Endothelial cell (in vitro differentiated cells): ENCODE measurements at places on chromosomes 7 and 10.

DNA sequence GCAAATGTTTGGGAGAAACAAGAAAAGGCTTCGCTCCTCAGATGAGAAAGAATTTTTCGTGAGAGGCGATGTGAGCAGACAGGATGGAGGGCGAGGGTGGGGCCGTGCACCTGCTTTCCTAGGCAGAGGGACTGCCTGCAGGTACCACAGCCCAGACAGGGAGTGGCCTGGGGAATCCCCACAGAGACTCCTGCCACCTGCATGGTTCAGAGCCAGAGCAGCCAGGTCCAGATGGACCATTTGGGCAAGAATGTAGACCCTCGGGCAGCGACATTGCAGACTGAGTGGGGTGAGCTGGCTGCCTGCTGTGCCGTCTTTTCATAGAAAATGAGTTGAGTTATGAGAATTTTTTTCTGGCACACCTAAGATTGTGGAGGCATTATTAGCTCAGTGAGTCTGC is 216.8 kb downstream of the SNX10 start:
- no peak for DNase-seq

DNA sequence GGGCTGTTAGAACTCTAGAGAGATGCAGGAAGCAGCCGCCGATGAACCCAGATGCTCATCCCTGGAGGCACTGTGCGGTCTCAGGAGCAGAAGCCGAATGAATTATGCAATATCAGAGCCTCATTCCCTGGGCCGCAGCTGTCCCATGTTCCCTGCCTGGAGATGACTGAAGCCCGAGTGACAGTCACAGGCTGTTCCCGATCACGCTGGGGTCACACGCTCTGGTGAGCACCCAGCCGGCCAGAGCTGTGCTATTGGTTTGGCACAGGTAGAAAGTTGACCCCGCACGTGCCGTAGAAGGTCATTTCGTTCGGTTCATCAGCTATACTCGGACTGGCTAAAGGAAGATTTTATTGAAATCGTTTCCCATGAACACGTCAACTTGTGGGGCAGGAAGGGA is 140.5 kb upstream of the SH2B2 start:
- no peak for DNase-seq

- peak; percentile 27 for DNase-seq
These were observed 88.5 kb upstream of the ATP6V0A4 start for GRCh38 chr7:138886501-138886917.

DNA sequence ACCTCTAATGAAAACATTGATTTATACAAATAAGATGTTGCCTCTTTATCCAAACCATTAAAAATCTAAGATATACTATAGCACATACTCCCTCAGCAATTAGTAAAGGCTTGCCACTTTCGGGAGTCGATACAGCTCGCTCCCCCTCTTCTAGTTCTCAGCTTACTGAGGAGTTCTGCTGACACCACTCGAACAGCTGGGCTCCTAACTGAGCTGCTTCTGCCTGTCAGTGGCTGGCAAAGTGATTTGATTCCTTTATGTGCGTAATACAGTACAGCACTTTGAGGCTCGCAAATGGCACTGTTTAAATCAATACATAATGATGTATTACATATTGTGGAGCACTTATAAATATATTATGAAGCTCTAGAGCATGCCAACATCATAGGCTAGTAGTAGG is 241.8 kb downstream of the CREB5 start:
- DNase-seq: no peak

- DNase-seq: no peak
These were observed 28.9 kb downstream of the MAD1L1 start for GRCh38 chr7:2203766-2204300.

DNA sequence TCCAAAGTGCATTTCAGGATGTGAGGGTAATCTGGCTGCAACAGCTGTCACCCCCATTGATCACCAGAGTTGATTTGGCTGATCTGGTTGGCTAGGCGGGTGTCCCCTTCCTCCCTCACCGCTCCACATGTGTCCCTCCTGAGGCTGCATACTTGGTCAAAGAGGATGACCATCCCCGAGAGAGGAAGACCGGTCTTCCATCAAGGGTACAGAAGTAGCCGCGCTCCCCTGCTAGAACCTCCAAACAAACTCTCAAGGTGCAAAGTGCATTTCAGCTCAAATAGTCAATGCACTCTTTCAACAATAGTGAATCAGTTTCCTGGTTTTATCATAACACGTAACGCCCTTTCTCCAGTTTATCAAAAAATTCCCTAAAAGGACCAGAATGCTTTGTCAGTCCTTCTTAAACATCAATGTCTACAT is 44.6 kb downstream of the CARD11 start:
- DNase-seq: no peak

GRCh38 chr7:39360766-39361165 is 205.4 kb upstream of the YAE1 start:
- DNase-seq: no peak

DNA sequence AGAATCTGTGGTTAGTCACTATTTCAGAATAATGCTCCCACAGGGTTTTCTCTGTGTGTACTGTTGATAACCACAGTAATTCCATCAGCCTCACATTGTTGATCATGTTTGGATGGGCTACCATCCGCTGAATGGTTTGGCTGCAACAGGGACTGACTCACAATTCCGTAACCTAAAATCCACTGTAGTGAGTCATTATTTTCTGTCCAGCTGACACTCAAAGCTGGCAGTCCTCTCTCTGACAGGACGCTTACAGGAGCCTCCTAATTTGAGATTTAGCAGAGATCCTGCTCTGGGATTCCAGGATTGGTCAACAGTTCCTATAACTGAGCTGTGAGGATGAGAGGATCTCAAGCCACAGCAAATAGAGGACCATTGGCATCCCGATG is 32.7 kb downstream of the VWA2 start:
- no peak for DNase-seq

DNA sequence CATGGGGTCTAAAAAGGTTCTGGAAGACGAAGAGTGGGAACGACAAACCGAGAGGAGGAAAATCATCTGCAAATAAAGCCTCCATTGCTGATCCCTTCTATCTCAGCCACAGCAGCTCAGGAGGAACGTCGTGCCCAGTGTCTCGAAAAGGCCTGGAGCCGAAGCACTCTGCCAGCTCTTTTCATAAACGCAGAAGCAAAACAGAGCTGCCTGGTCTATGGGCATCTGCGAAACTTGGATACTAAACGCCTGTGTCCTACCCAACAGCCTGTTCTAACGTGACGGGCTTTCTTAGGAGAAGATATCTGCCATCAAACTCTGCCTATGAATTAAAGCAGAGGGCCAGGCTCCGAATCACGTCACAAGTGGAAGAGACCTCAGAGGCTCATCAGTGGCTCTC is 68.7 kb downstream of the GNA12 start:
- DNase-seq: no peak

DNA sequence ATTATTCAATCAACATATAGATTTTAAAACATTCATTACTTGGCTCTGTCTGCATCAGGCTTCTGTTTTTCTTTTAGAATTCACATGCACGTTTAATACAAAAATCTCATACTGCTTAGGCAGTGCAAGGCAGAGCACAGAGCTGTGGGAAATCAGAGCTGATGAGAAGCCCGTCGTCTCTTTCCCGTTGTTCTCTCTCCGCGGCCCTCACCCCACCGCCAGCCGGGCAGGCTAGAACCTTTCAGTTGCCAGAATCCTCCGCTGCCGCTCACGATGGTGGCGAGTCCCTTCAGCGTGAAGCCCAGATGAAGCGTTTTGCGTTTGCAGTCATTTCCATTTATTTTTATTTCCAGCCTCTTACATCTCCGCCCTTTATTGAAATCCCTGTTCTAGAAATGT is 648.2 kb downstream of the SDK1 start:
- no peak for DNase-seq

- DNase-seq: no peak
These were observed 63.1 kb downstream of the AUTS2 start for GRCh38 chr7:69661342-69661741.

GRCh38 chr7:75937958-75938786 is 23.2 kb downstream of the POR start:
- no peak for DNase-seq

DNA sequence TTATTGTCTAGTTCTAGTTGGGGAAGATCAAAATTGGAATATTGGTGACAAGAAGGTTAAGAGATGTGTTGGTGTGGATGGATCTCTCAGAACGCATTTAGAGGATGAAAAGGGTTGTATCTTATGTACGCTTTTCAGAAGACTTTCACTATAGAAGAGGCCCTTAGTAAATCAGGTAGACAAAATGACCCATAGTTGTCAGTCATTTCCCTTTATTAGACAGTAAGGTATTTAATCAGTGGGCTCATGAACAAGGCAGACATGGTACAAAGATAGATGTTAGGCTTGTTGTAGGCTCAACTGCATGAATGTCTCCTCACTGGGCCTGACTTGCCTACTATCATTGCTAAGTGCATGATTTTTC is 359.2 kb downstream of the PHF14 start:
- DNase-seq: no peak

GRCh38 chr7:91168871-91169829 is 95.1 kb upstream of the FZD1 start:
- DNase-seq: no peak

- DNase-seq: no peak
These were observed 8.7 kb downstream of the WBP1L start for GRCh38 chr10:102752266-102752930.

- no peak for DNase-seq
These were observed 46.4 kb downstream of the UNCX start for GRCh38 chr7:1279041-1279440.

- no peak for DNase-seq
These were observed 91.3 kb upstream of the ANK3 start for GRCh38 chr10:60480865-60481563.

GRCh38 chr10:5553400-5554170 is 28.8 kb downstream of the CALML3 start:
- DNase-seq: no peak

DNA sequence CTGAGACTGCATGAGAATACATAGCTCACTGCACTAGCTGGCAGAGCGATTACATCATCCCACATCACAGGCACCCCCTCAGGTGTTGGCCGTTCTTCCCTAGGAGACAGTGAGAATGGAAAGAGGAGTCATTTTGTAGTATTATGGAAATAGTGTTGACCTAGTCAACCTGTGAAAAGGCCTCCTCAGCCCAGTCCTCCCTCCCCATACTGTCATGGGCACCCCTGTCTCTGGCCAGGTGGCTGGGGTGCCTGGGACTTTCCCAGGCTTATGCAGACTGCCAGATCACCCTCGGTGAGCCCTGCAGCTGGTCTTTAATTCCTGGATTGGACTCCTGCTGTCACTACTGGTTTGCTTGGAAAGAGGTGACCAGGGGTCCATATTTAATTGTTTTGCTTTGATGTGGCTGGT is 4.0 kb downstream of the INPP5A start:
- no peak for DNase-seq

- DNase-seq: no peak
These were observed 134.5 kb upstream of the RET start for GRCh38 chr10:42942279-42942950.

DNA sequence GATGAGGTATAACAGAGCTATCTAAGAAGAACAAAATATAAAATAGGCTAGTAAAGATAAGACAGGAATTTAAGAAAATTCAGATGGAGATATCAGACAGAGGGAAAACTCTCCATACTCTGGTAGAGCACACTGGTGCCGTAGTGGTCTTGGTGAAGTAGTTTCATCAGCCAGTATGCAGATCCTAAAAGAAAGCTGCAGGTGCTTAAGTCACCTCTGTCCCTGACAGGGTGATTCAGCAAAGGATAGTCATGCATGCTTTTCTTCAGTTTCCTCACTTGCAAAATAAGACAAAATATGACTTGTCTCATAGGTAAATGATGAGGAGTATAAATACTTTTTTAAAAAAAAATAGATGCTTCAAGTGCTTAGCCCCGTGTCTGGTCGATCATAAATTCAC is 794.9 kb downstream of the TNS3 start:
- DNase-seq: no peak

GRCh38 chr7:22121702-22122474 is 176.2 kb upstream of the CDCA7L start:
- peak; percentile 21 for DNase-seq

DNA sequence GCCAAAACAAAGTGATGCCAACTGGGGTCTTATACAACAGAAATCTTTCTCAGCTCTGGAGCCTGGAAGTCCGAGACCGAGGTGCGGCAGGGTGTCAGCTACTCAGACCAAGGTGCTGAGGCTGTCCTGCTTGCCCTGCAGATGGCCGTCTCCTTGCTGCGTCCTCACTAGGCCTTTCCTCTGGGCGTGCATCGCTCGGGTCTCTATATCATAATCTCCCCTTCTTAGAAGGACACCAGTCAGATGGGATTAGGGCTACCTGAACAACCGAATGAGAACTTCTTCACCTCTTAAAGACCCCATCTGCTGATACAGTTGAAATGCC is 244.7 kb downstream of the EBF3 start:
- DNase-seq: no peak

GRCh38 chr10:49362596-49363260 is 33.2 kb downstream of the DRGX start:
- no peak for DNase-seq

- DNase-seq: no peak
These were observed 1.4 kb upstream of the IL6 start for GRCh38 chr7:22725585-22725984.

DNA sequence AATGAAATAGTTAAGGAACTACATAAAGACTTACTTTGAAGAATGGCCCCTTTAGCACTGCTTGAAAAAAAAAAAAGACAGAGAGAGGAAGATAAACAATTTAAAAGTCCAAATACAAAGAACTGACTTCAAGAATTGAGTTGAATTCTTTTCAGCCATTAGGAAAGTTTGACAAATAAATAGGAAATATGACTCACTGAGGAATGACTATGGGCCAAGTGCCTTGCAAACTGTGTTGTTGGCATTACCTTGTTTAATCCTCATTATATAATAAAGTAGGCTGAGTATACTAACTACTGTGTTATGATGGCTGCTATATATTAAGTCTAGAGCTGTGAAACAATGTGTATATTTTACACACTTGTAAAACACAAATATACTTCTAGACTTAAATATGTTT is 151.1 kb downstream of the ELMO1 start:
- no peak for DNase-seq

GRCh38 chr10:133260895-133261725 is 15.6 kb downstream of the ADAM8 start:
- DNase-seq: no peak

DNA sequence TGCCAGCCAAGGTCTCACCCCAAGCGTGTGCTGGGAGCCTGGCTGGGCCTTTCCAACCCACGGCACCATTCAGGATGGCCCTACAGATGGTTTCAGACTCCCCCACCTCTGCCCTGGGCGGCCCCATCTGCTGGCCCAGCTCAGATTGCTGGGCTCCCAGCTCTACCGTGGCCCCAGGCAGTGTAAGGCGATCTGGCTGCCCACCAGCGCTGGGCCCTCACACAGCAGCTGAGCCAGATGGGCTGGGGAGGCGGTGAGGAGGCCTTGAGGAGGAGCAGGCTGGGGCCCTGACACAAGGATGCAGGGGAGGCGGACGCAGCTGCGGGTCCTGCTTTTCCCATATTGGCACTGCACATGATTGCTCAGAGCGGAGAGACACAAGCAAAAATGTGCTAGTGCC is 162.8 kb downstream of the NRF1 start:
- DNase-seq: no peak

GRCh38 chr10:14062528-14063260 is 268.0 kb downstream of the FRMD4A start:
- DNase-seq: no peak
